Kidney (tissue), 22 donors: ENCODE measurements at places on chromosomes 11 and 22. TPM values are rescaled to one million over a fixed set of nuclear protein-coding genes. Genes with fewer than 3 reads are reported as not detected.

CNTN5 gene
- 0.66 TPM for total RNA-seq

ANO9 gene
- 21.8 TPM for total RNA-seq

ABCC8 gene
- total RNA-seq = 1.3 TPM

MGAT3 gene
- 5.4 TPM for total RNA-seq

RIMBP3B gene
- total RNA-seq = 0.16 TPM

MRPL49 gene
- 53.3 TPM for total RNA-seq

SLC1A2 gene
- total RNA-seq = 0.28 TPM

FLRT1 gene
- 0.66 TPM for total RNA-seq

POLR2L gene
- 107 TPM for total RNA-seq

- peaks cover 23% of the 10 kb centered on the region for H3K4me1 ChIP-seq
- peak overlapping the region; percentile 47 for H3K27ac ChIP-seq
- no peaks in the 10 kb centered on the region for H3K36me3 ChIP-seq
- DNase-seq = no peak
- H3K27me3 ChIP-seq = no peaks in the 10 kb centered on the region
- peak overlapping the region; percentile 33 for H3K4me3 ChIP-seq
These were observed 5.8 kb downstream of the ARSA start for GRCh38 chr22:50621948-50622722.

DNA sequence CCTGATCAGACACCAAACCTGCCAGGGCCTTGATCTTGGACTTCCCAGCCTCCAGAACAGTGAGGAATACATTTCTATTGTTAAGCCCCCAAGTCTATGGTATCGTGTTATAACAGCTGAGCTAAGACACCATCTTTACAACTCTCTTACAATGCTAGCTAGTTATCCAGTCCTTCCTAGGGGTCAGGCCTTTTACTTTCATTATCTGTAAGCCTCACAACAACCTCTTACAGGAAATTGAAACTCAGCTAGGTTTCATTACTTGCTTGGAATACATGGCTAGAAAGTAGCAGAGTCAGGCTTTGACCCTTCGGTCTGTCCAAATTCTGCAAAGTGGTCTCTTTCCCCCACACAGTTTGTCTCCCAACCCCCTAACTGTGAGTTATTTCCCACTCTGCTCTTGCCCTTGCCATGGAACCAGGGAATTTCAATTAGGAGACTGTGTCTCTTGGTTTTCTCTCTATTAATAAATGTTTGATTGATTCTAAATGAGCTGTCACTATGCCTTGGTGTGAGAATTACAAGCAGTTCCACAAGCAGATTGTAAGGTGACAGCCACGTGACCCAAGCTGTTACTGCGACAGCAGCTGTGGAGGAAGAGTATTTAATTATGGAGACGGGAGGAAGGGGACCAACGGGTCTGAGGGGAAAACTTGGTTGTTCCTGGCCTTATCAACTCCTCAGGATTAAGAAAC, 38.4 kb upstream of the CLMP start:
- no peaks in the 10 kb centered on the region for H3K4me1 ChIP-seq
- H3K36me3 ChIP-seq = no peaks in the 10 kb centered on the region

GRCh38 chr22:39297490-39298240, 21.8 kb downstream of the RPL3 start:
- H3K4me1 ChIP-seq = peaks cover 36% of the 10 kb centered on the region
- no peaks in the 10 kb centered on the region for H3K27me3 ChIP-seq
- no peak overlapping the region for H3K4me3 ChIP-seq
- H3K27ac ChIP-seq = peak overlapping the region; percentile 76
- H3K36me3 ChIP-seq = no peaks in the 10 kb centered on the region

DNA sequence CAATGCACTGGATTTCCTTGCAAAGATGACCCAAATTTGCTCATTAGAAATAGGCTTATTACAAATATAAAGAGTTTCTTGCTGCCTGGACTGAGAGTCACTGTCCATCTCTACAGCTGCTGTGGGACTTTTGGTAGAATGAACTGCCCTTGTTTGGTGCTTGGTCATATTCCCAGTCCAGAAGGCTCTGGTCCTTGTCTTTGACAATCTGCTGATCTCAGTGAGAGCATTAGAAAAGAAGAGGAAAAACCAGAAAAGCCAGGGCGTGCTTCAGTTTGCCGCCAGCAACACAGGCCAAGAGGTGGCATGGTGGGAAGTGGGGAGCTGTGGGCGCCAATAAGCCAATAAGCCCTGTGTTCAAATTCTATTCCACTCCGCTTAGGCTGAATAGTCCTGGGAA, 48.2 kb upstream of the PARVA start:
- no peak overlapping the region for H3K4me3 ChIP-seq
- H3K4me1 ChIP-seq = no peaks in the 10 kb centered on the region
- no peaks in the 10 kb centered on the region for H3K36me3 ChIP-seq
- no peak overlapping the region for H3K27ac ChIP-seq
- H3K27me3 ChIP-seq = no peaks in the 10 kb centered on the region

- H3K4me1 ChIP-seq = no peaks in the 10 kb centered on the region
- H3K27me3 ChIP-seq = no peaks in the 10 kb centered on the region
- no peak for DNase-seq
- no peaks in the 10 kb centered on the region for H3K36me3 ChIP-seq
- no peak overlapping the region for H3K4me3 ChIP-seq
- no peak overlapping the region for H3K27ac ChIP-seq
These were observed 116.0 kb upstream of the ANO1 start for GRCh38 chr11:69962152-69962551.

- H3K4me1 ChIP-seq = no peaks in the 10 kb centered on the region
- H3K36me3 ChIP-seq = no peaks in the 10 kb centered on the region
- no peaks in the 10 kb centered on the region for H3K27me3 ChIP-seq
- no peak for DNase-seq
- H3K27ac ChIP-seq = no peak overlapping the region
These were observed 259.0 kb downstream of the MN1 start for GRCh38 chr22:27542602-27543001.

DNA sequence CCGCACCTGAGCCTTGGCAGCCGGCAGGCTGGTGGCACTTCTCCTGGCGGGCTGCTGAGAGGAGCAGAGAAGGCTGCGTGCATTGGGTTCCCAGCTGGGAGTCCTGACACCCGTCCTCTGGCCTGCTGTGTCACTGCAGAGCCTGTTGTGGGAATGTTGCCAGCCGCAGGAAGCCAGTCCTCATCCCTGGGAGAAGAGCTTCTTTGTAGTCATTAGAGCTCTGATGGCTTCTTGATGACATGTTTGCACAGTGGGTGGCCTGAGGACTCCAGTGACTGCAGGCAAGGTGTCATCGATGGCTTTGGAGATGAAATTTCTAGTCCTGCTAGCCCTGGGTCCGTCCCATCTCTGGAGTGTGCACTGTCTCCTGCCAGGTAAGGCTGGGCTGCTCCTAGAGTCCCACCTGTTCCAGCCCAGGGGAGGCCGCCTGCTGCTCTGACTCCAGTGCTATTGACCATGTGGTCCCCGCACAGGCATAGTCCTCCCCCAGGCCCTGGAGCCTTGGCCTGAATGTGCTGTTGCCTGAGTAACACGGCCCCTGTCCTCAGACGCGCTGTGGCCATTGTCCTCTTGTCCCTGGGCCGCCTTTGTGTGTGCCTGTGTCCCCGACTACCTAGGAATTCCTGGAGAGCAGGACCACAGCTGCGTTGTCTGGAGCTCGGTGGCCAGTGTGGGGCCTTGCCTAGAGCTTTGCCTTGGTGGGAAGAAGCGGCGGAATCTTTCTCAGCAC, 129.2 kb downstream of the CACNA1I start:
- no peak for DNase-seq
- H3K27ac ChIP-seq = no peak overlapping the region
- H3K4me3 ChIP-seq = no peak overlapping the region
- peaks cover 2% of the 10 kb centered on the region for H3K27me3 ChIP-seq

- H3K36me3 ChIP-seq = no peaks in the 10 kb centered on the region
- H3K4me1 ChIP-seq = no peaks in the 10 kb centered on the region
- H3K27ac ChIP-seq = no peak overlapping the region
- no peak overlapping the region for H3K4me3 ChIP-seq
- DNase-seq = no peak
These were observed 48.7 kb downstream of the VSIG10L2 start for GRCh38 chr11:125994509-125994908.

DNA sequence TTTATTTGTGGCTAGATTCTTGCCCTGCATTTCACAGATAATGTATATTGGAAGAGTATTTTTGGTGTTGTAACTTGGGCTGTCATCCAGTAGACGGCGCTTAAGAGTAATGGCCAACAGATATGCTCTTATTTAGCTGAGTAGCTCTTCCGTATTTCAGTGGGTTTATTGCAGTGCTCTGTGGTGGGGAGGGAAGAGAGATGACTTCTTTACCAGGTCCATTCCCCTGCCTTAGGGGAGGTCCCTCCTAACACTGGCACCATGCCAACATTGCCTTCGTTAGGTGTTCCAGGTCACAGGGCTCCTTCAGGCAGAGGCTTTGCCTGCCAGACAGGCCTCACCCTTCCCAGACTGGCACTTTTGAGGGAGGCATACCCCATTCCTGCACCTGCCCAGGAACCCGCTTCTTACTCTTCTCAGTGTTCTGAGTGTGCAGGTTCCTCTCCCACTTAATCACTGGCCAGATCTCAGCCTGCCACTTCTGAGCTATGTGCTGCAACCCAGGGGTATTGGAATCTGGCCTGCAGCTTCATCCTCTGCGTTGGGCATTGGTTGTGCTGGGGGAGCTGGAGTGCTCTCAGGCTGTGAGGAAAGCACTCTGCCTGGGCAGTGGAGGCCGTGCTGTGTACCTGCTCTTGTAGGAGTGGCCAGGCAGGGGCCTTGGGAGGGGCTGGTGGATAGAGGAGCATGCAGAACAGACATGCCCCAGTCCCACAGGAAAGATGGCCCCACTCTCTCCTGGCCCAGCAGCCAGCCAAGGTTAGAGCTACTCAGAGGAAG, 29.4 kb upstream of the SLN start:
- no peaks in the 10 kb centered on the region for H3K27me3 ChIP-seq
- no peak overlapping the region for H3K27ac ChIP-seq
- no peak overlapping the region for H3K4me3 ChIP-seq

DNA sequence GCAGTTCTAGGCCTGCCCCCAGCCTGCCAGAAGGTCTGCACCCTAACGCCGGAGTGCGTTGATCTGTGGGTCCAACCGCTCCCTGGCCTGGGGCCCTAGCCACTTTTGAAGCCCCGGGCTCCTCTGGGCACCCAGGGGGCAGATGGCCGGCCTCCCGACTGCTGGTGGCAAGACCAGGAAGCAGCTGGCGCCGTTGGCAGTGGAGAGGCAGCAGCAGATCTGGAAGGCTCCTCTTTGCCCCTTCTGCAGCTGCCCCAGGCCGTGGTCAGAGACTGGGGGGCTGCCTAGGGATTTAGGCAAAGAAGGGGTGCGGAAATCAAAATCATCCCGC, 445 bp upstream of the VWCE start:
- peaks cover 6% of the 10 kb centered on the region for H3K36me3 ChIP-seq
- no peaks in the 10 kb centered on the region for H3K27me3 ChIP-seq
- H3K4me3 ChIP-seq = no peak overlapping the region
- H3K4me1 ChIP-seq = no peaks in the 10 kb centered on the region

DNA sequence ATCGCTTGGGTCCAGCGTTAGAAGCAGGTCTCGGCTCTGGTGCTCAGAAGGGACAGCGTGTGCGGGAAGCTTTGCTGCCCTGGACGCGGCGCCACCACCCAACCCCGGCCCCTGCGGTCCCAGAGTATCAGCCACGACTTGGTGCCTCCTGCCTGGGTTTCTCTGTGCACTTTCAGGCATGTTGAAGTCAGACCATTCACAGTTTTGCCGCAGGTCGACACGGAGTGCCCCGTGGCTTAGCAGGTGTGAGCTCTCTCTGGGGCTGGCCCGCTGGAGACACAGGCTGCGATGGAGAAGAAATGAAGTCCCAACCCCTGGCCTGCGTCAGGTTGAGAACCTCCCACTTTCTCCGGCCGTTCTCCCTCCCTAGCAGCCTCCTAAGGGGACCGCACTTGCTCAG, 494.5 kb downstream of the BRD1 start:
- H3K27me3 ChIP-seq = no peaks in the 10 kb centered on the region
- no peaks in the 10 kb centered on the region for H3K4me1 ChIP-seq
- H3K36me3 ChIP-seq = no peaks in the 10 kb centered on the region
- DNase-seq = no peak

- H3K27me3 ChIP-seq = no peaks in the 10 kb centered on the region
- DNase-seq = no peak
- no peaks in the 10 kb centered on the region for H3K4me1 ChIP-seq
- H3K4me3 ChIP-seq = no peak overlapping the region
These were observed 65.3 kb upstream of the FIBIN start for GRCh38 chr11:26928582-26928981.

GRCh38 chr11:76700177-76701100, 29.9 kb upstream of the LRRC32 start:
- H3K4me3 ChIP-seq = no peak overlapping the region
- H3K27me3 ChIP-seq = no peaks in the 10 kb centered on the region
- DNase-seq = peak; percentile 79
- H3K36me3 ChIP-seq = no peaks in the 10 kb centered on the region

- H3K27me3 ChIP-seq = no peaks in the 10 kb centered on the region
- H3K4me1 ChIP-seq = no peaks in the 10 kb centered on the region
- H3K36me3 ChIP-seq = no peaks in the 10 kb centered on the region
- DNase-seq = no peak
- no peak overlapping the region for H3K27ac ChIP-seq
These were observed 1078.3 kb downstream of the FAM181B start for GRCh38 chr11:81655351-81655750.

DNA sequence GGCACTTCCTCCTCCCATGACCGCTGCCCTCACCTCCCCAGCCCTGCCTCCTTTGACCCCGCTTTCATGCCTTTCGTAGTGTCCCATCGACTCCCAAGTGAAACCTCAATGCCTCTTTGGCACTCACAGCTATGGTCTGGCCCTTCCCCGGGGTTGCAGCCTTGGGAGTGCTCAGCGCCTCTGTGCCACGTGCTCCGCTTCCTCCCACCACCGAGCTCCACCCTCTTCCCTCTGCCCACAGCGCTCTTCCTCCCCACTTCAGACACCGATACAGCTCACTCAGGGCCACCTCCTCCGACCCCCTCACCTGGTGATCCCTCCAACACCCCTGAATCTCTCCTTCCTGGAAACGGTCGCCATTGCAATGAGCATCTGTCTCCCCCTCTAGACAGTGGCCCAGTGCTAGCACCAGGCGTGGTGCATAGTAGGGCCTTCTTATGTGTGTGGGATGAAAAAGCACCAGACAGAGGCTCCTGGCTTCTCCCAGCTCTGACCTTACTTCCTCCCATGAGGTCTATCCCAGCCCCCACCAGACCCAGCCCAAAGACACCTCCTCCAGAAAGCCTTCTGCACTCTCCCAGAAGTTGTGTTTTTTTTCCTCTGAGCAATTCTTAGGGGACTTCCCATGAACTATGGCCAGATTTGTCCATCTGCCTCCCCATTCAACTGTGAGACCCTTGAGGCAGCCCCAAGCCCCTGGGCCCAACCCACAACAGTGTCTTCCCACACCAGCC, 16.4 kb upstream of the SCGB1A1 start:
- H3K27ac ChIP-seq = no peak overlapping the region
- DNase-seq = no peak
- H3K4me3 ChIP-seq = no peak overlapping the region
- no peaks in the 10 kb centered on the region for H3K4me1 ChIP-seq

- no peak for DNase-seq
- H3K4me1 ChIP-seq = no peaks in the 10 kb centered on the region
- H3K27ac ChIP-seq = no peak overlapping the region
These were observed 43.8 kb downstream of the NEU3 start for GRCh38 chr11:75032550-75032935.
